ENCODE measurements at places on chromosomes 5 and 9. TPM values are rescaled to one million over a fixed set of nuclear protein-coding genes. Genes with fewer than 3 reads are reported as not detected.

DNA sequence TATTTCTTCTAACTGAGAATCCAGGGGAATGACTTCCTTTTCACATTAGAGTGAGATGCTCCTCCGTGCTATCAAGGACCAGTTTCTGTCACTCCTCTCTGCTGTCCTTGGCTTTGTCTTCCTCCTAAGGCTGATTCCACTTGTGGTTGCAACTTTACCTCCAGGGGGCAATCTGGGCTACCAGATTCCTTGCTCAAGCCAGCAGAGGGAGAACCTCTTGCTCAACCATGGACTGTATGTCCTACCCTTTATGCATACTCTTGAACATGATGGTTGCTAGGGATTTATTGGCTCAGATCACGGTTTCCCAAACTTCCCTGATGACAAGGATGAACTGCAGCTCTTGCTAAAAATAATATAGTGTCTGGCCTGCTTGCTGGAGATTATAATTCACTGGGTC, 24.0 kb downstream of the NNT start:
- DNase-seq = peak; percentile 35
- H3K27me3 ChIP-seq = no peaks in the 10 kb centered on the region
- peaks cover 19% of the 10 kb centered on the region for H3K36me3 ChIP-seq
- H3K27ac ChIP-seq = no peak overlapping the region

- H3K4me3 ChIP-seq = no peak overlapping the region
- H3K4me1 ChIP-seq = no peaks in the 10 kb centered on the region
- H3K36me3 ChIP-seq = no peaks in the 10 kb centered on the region
- H3K27me3 ChIP-seq = peaks cover 8% of the 10 kb centered on the region
These were observed 156.6 kb downstream of the TLR4 start for GRCh38 chr9:117860849-117861248.

The CDO1 gene
- total RNA-seq = not detected

The HAVCR2 gene
- total RNA-seq = 74.3 TPM

The PRRX2 gene
- not detected for total RNA-seq

- H3K36me3 ChIP-seq = no peaks in the 10 kb centered on the region
- no peaks in the 10 kb centered on the region for H3K4me1 ChIP-seq
- no peak for DNase-seq
- H3K27ac ChIP-seq = no peak overlapping the region
These were observed 111.4 kb upstream of the SLC1A3 start for GRCh38 chr5:36494841-36495601.

GRCh38 chr9:114004221-114004716, 73.8 kb downstream of the AMBP start:
- no peaks in the 10 kb centered on the region for H3K4me1 ChIP-seq
- H3K27ac ChIP-seq = no peak overlapping the region
- H3K4me3 ChIP-seq = no peak overlapping the region
- no peak for DNase-seq
- H3K36me3 ChIP-seq = no peaks in the 10 kb centered on the region

GRCh38 chr5:54547711-54548250, 30.2 kb downstream of the SNX18 start:
- no peaks in the 10 kb centered on the region for H3K27me3 ChIP-seq
- no peak overlapping the region for H3K27ac ChIP-seq
- H3K36me3 ChIP-seq = peaks cover 18% of the 10 kb centered on the region
- H3K4me1 ChIP-seq = no peaks in the 10 kb centered on the region
- DNase-seq = no peak
- H3K4me3 ChIP-seq = no peak overlapping the region
